Inflammatory macrophage (primary cell): ENCODE measurements at places on chromosomes 7 and 10.
A peak's percentile ranks its signal among the peaks of the same experiment; 100 is the strongest.

GRCh38 chr7:3673524-3673923 lies 372.5 kb downstream of the SDK1 start:
- no peak for DNase-seq

- no peak for DNase-seq
These were observed 54.6 kb upstream of the C1GALT1 start for GRCh38 chr7:7127773-7128172.

DNA sequence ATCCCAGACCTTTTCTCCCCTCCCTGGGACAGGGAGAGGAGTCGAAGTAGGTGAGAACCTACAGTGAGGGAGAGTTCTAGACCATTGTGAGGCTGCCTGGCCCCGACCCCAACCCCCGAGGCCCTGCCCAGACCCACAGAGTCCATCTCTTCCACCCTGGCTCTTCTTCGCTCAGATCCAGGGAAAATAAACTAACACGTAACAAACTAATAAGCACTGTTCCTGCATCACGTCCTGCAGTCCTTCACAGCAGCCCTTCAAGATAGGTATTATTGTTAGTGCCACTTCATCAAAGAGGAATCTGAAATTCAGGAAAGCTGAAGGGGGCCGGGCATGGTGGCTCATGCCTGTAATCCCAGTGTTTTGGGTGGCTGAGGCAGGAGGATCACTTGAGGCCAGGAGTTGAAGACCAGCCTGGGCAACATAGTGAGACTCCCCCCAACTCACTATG lies at the start of gene SPACDR:
TSS of gene SPACDR (minus strand) at position 51 of the 451 bp plus-strand sequence. CDS start 235 bp downstream, outside the sequence.
- no peak for DNase-seq

GRCh38 chr7:137454246-137454724 lies 110.8 kb upstream of the PTN start:
- DNase-seq = peak; percentile 22

GRCh38 chr7:120709972-120710320 lies 148.0 kb downstream of the TSPAN12 start:
- DNase-seq = no peak

- DNase-seq = peak; percentile 81
These were observed 5.4 kb upstream of the TNS3 start for GRCh38 chr7:47587351-47587750.

DNA sequence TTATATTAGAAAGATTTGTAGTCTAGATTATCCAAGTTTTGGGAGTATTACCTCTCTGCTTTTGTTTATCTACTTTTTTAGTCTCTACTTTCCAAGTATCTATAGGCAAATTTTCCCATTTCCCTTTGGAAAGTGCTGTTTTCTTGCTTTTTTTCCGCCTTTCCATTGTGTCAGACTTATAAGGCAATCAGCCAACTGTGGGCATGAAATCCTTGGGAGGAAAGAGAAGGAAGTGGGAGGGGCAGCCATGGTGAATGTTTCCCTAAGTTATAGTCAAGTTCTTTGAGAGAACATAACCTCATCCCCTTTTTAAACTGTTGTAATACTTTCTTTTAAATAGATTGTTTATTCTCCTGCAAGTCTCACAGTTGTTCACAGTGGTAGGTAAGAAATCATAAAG lies 52.6 kb downstream of the PTEN start:
- DNase-seq = peak; percentile 48
